Substantia nigra (tissue), 51 donors: ENCODE measurements at places on chromosomes 6 and 20.

GRCh38 chr20:19673575-19673974 is 84.5 kb upstream of the RIN2 start:
- DNase-seq = no peak

- no peak for DNase-seq
Measured at GRCh38 chr6:2432292-2432691, 186.9 kb upstream of the GMDS start.

- DNase-seq = no peak
Measured at GRCh38 chr6:147711476-147711875, 203.0 kb downstream of the SAMD5 start.

GRCh38 chr6:150813993-150814359 is 51.5 kb upstream of the MTHFD1L start:
- no peak for DNase-seq

DNA sequence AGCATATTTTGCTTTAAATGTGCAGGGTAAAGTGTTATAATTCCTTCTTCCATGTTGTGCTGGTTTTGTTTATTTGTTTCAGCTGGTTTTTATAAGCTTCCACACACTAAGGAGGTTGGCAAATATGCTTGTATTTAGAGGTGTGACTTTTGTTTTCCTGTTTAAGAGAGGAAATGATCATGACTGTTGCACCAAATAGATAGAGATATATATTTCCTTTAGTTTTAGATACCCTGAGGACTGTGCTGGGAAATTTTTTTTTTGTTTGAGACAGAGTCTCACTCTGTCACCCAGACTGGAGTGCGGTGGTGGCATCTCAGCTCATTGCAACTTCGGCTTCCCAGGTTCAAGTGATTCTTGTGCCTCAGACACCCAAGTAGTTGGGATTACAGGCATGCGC is 5.8 kb downstream of the TBPL1 start:
- no peak for DNase-seq

DNA sequence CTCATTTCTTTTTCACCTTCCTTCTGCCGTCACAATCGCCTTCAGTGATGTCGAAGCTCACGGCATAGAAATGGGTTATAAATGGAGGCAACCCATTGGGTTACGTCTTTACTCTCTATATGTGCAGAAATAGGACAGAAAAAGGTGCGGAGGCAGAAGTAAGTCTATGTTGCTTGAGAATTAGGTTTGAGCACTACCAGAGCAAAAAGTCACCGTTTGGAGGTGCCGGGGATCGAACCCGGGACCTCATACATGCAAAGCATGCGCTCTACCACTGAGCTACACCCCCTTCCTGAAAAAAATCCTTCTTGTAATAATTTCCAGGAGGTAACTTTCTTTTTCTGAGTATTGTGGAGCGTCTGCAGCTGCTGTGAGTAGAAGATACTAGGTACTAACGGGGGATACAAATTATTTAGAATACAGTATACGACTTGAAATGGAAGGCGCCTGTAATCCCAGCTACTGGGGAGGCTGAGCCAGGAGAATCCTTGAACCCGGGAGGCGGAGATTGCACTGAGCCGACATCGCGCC is 134.2 kb downstream of the TRIM27 start:
- no peak for DNase-seq
